HAP-1 (cell line): ENCODE measurements at places on chromosomes 1 and 21.
A peak's percentile ranks its signal among the peaks of the same experiment; 100 is the strongest.

DNA sequence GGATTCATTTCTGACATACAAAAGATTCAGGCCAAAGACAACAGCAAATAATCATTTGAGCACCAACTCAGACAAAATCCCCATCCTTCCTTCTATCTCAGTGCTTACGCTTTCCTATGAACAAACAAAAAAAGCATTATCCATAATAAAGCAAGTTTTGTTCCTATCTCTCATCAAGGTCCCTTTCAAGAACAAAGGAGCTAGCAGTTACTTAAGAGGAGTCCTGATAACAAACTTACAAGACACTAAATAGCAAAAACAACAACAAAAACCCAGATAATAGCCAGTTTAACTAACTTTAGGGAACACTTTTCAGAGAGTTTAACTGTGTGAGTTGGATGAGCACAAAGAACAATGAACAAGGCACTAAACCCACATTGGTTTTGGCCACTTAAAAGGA, 10.5 kb downstream of the EVI5 start:
- DNase-seq = no peak

DNA sequence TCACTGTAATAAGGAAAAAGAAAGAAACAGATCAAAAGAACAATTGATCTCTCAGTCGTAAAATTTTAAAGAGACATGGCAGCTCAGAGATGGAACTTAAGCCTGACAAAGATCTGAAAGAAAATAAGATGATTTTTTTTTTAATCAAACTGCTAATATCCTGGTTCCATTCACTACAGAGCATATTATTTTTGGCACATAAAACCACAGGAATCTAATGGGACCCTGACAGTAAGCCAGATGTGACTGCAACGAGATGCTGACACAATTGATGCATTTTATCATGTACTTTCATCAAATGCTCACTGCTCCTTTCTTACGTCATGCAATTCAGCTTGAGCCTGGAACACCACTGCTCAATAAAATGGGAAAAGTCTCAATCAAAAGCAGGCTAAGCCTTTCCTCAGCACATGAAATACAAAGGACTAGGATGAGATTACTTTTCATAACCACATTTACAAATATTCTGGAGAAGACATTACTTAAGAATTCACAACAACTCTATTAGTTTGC, 16.6 kb downstream of the GPATCH2 start:
- peak; percentile 16 for DNase-seq

- DNase-seq = no peak
These were observed 9.4 kb upstream of the NT5C1A start for GRCh38 chr1:39681294-39681693.

DNA sequence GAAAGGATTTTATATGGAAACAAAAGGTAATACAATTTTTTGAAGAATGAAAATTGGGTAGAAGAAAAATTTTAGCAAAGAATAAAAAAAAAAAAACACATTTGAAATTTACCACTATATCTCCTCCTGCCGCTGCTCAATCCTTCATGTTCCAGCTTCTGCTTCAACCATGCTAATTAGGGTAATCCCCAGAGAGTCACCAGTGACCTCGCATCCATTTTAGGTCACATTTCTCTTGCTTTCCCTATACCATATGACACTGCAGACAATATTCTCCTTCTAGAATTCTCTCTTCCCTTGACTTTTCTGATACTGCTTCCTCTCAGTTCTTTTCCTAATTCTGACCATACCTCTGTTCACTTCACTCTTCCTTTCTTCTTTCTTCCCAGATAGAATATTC, 237.1 kb downstream of the USH2A start:
- DNase-seq = peak; percentile 47

GRCh38 chr1:44417351-44418021, 12.4 kb downstream of the RNF220 start:
- DNase-seq = peak; percentile 88

DNA sequence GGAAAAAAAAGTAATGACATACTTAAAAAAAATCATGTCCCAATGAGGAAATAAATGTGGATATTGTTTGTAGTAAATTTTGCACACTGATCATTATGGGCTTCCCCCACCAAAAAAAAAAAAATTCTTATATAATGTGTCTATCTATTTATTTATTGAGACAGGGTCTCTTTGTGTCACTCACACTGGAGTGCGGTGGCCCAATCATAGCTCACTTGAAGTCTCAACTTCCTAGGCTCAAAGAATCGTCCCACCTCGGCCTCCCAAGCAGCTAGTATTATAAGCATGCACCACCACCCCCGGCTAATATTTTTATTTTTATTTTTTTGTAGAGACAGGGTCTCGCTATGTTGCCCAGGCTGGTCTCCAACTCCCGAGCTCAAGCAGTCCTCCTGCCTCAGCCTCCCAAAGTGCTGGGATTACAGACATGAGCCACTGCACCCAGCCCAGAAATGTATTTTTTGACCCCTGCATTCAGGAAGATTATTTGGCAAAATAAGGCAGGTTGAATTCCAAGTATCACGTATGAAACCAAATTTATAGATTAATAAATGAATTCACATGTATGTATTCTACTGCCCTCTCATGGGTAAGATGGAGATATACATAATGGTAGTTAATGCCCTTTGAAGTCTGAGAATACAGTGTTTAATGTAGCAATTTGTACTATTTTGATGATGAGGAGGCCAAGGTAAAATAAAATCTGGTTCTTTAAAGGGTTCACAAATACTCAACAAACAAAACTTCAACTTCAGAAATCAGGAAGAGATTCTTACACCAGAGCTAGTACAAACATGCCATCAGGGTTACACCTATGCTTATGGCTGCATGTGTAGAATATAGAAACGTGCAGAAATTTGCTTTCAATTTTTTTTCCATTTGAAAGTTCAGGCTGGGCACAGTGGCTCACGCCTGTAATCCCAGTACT, 1.4 kb upstream of the DENND2C start:
- no peak for DNase-seq

GRCh38 chr1:89966656-89967055, 28.3 kb upstream of the ZNF326 start:
- DNase-seq = no peak

- DNase-seq = no peak
These were observed 12.8 kb upstream of the MPL start for GRCh38 chr1:43324810-43325209.

- DNase-seq = no peak
These were observed 30.8 kb downstream of the MRPL37 start for GRCh38 chr1:54230507-54231339.

GRCh38 chr1:164863056-164863455, 304.1 kb downstream of the PBX1 start:
- no peak for DNase-seq

GRCh38 chr1:19735440-19736127, 64.1 kb downstream of the TMCO4 start:
- no peak for DNase-seq

GRCh38 chr1:107782217-107782845, 182.6 kb downstream of the VAV3 start:
- peak; percentile 59 for DNase-seq

DNA sequence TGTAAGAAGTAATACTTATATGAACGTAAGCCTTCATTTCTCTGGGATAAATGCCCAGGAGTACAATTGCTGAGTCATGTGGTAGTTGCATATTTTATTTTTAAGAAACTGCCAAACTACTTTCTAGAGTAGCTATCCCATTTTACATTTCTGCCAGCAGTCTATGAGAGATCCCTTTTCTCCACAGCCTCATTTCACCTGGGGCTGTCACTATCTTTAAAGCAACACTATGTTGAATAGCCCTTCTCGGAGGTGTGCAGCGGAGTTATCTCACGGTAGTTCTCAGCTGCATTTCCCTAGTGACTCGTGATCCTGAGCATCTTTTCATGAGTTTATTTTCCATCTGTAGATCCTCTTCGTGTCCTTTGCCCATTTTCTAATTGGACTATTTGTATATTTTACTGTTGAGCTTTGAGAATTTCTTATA, 93.4 kb downstream of the ADARB1 start:
- DNase-seq = no peak

DNA sequence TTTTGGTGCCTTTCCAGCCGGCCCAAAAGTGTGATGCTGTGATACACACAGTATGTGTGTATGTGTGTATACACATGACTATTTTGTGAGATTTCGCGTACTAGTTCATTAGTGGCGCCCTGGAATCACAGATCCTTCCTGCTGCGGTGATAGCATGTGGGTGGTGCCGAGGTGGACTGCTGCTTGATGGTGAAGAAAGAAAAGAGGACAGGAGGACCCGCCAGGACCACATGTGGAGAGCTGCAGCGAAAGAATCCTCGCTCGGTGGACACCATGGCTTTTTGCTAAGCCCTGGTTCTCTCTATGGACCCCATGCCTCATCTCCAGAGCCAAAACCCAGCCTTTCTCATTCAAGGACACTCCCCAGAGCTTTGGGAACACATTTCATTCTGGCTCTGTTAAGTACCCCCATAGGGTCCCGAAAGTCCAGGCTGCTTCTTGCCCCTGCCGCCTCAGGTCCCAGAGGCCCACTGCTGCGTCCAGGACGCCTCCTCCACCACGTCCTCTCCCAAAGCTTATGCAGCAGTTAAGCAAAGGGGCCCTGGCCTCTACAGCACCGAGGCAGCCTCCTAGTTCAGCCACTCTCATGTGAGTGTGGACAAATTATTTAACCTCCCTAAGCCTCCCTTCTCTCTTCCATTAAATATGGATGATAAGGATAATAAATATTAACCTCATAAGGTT, 32.8 kb upstream of the COX20 start:
- no peak for DNase-seq

DNA sequence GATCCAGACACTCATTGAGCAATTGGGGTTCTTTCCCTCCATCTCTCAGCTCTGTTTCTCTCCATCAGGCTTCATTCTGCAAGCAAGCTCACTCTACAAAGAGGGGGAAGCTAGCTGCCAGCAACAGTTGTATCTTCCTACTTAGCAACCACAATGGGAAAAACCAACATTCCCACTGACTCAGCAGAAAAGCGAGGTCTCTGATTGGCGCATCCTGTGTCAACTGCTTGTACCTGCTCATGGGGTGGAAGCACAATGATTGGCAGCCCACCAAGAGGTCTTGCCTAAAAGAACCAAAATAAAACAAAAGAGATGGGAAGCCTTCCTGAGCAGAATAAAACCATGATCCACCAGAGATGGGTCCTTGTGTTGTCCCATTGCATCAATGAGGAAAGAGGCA, 4.0 kb upstream of the CDA start:
- no peak for DNase-seq

DNA sequence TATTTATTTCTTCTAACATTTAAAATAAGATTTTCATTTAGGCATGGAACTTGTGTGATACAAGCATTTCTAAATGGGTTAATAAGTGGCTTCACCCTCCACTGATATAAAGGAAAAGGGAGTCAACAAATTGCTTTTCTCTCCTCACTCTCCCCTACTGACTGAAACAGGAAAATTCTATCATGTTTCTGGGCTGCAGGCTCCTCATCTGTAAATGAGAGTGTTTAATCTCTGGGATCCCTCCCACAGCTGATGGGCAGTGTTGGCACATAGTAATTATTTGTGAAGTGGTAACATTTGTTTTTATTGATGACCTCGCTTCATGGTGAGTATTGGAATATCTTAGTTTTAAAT, 69.8 kb upstream of the WARS2 start:
- DNase-seq = no peak

- DNase-seq = no peak
These were observed 70.8 kb downstream of the RWDD3 start for GRCh38 chr1:95304803-95305202.

- DNase-seq = no peak
These were observed 8.3 kb downstream of the CFHR2 start for GRCh38 chr1:196951711-196952394.

GRCh38 chr1:43402089-43402865, 12.6 kb downstream of the SZT2 start:
- DNase-seq = no peak

GRCh38 chr1:230113593-230114236, 46.7 kb downstream of the GALNT2 start:
- no peak for DNase-seq
